ENCODE measurements at places on chromosomes 7 and 10.

DNA sequence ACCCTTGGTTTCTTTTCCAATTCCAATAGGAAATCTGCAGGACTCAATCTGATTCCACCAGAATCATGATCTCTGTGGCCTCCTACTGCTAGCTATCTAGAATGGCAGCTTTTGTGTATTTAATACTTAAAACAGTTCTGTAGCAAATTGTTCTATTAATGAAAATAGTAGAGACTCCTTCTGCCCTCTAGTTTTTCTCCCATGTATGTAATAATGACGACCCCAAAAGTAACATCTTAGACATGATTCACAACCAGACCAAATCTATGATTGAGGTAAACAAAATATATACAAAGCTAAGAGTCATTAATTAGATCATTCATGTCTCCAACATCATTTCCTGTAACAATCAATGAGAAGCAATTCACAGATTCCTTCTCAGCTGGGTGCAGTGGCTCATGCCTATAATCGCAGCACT lies 259.1 kb upstream of the MKLN1 start:
- DNase-seq = no peak

GRCh38 chr10:4704034-4704545 lies 121.9 kb upstream of the AKR1E2 start:
- DNase-seq = no peak

- DNase-seq = no peak
Observed at GRCh38 chr10:20891338-20891714, 5.8 kb downstream of the NEBL start.

DNA sequence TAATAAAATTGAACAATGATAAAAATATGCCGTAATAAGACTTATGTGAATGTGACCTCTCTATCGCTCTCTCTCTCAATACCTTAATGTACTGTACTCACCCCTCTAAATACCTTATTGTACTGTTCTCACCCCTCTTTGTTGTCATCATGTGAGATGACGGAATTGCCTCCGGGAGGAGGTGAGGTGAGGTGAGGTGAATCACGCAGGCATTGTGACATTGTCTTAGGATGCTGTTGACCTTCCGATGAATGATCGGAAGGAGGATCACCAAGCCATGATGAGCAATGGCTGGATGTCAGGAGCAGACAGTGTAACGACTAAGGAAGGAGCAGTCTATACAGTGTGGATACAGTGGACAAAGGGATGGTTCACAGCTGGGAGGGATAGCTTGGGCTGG lies 87.4 kb upstream of the FAM20C start:
- no peak for DNase-seq

DNA sequence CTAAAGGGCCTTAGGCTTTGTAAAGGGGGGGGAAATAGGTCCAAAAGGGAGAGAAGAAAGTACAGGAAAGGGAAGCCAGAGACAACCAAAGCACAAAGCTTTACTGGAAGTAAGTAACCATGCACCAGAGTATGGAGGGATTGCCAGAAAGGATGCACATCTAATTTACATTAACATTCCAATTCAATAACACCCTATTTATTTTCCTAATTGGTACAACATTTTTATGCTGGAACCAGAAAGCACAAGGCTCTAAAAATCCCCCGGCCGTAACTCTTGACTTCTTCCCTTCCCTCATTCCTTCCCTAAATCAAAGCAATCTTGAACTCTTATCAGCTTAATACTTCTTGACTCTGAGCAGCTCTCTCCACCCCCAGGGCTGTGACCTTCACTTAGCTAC lies 400.0 kb upstream of the CELF2 start:
- no peak for DNase-seq
